ENCODE measurements at places on chromosomes 13 and 19.
A peak's percentile ranks its signal among the peaks of the same experiment; 100 is the strongest.

- no peak for DNase-seq
Measured at GRCh38 chr19:13790354-13790753, 4.9 kb upstream of the ZSWIM4 start.

- DNase-seq, result peak; percentile 56
Measured at GRCh38 chr19:9735986-9736385, 32.6 kb downstream of the ZNF846 start.

DNA sequence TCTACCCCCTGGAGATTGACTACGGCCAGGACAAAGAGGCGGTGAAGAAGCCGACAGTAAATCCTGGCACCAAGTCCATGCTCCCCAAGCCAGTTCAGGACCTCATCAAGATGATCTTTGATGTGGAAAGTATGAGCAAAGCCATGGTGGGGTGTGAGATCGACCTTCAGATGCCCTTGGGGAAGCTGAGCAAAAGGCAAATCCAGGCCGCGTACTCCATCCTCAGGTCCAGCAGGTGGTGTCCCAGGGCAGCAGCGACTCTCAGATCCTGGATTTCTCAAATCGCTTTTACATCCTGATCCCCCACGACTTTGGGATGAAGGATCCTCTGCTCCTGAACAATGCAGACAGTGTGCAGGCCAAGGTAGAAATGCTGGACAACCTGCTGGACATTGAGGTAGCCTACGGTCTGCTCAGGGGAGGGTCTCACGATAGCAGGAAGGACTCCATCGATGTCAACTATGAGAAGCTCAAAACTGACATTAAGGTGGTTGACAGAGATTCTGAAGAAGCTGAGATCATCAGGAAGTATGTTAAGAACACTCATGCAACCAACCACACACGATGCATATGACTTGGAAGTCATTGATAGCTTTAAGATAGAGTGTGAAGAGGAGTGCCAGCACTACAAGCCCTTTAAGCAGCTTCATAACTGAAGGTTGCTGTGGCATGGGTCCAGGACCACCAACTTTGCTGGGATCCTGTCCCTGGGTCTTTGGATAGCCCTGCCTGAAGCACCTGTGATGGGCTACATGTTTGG is 24.0 kb upstream of the ANKRD10 start:
- DNase-seq, result no peak

GRCh38 chr13:37652596-37652995 is 54.0 kb upstream of the POSTN start:
- DNase-seq, result no peak

GRCh38 chr19:40646743-40647254 is 43.7 kb downstream of the NUMBL start:
- no peak for DNase-seq

DNA sequence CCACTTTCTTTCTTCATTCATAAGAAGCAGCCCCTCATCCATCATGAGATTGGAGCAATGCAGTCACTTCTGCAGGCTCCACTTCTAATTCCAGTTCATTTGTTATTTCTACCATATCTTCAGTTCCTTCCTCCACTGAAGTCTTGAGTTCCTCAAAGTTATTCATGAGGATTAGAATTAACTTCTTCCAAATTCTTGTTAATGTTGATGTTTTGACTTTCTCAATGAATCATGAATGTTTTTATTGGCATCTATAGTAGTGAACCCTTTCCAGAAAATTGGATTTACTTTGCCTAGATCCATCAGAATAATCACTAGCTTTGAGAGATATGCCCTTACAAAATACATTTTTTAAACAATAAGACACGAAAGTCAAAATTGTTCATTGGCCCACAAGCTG is 2567.7 kb upstream of the PCDH20 start:
- DNase-seq, result no peak

- no peak for DNase-seq
Measured at GRCh38 chr13:33763021-33763420, 54.9 kb upstream of the RFC3 start.

GRCh38 chr19:18306888-18307260 is 16.0 kb downstream of the LSM4 start:
- DNase-seq, result no peak

DNA sequence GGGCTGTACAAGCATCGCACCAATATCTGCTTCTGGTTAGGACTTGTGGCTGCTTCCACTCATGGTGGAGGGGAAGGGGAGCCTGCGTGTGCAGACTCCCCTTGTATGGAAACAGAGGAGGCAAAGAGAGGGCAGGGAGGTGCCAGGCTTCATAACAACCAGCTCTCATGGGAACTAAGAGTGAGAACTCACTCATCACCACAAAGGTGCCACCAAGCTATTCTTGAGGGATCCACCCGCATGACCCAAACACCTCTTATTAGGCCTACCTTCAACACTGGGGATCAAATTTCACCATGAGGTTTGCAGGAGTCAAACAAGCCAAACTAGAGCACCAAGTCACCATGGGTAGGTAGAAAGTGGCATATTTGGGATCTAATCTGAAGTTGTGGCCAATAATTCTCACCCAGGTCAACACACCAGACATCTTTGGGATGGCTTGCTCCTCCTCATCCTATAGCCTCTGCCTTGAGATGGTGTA is 46.4 kb downstream of the RUBCNL start:
- DNase-seq, result no peak

- no peak for DNase-seq
Measured at GRCh38 chr19:41612483-41612882, 14.4 kb downstream of the CEACAM4 start.

GRCh38 chr13:60944016-60944415 is 471.6 kb downstream of the PCDH20 start:
- DNase-seq, result no peak

GRCh38 chr19:55636723-55637122 is 4.1 kb upstream of the ZNF580 start:
- DNase-seq, result no peak

DNA sequence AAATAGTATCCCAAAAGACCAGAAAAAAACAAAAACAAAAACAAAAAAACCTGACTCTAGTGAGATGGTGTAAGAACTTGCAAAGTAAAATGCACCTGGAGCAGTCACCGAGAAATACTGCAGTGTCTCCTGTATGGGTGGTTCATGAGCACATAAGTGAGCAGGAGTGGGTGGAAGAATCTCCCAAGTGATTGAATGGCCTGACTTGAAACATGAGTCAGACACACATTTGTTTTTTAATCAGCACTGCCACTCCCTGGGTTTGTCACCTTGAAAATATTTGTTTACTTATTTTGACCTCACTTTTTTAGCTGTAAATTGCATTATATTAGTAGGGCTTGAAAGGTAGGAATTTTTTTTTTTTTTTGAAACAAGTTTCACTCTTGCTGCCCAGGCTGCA is 2.0 kb downstream of the ZNF431 start:
- no peak for DNase-seq

DNA sequence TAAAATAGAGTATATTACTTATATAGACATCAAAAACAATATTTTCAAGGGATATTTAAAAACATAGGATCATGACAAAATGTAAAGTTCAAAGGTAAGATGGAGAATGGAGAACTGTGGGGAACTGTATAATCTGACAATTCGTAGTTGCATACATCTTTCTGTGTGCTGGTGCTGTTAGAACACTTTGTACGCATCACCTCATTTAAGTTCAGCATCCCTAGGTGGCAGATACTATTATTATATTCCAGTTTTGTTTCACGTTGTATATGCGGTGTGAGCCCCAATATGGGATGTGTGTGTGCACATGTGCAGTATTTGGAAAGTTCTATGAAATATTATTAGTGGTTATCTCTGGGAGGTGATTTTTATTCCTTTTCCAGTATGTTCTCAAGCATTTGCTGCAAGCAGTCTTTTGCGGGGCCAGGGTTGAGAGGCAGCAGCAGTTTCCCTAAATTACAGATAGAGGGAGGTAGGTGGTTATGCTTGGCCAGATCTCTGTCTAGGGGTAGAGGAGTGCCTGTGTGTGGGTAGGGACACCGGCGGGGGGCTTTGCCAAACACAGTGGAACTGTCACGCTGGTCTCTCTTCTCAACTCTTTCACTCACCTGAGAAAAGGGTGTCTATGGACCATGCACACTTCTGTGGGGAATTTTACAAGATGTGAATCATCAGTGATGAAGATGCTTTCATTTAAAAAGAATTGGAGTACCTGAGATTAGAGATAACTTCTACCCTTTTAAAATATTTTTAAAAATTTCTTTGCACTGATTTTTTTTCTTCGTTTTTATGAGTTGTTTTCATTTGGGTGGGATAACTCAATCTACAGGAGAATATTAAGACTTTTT is 55.6 kb upstream of the ALOX5AP start:
- DNase-seq, result peak; percentile 67

DNA sequence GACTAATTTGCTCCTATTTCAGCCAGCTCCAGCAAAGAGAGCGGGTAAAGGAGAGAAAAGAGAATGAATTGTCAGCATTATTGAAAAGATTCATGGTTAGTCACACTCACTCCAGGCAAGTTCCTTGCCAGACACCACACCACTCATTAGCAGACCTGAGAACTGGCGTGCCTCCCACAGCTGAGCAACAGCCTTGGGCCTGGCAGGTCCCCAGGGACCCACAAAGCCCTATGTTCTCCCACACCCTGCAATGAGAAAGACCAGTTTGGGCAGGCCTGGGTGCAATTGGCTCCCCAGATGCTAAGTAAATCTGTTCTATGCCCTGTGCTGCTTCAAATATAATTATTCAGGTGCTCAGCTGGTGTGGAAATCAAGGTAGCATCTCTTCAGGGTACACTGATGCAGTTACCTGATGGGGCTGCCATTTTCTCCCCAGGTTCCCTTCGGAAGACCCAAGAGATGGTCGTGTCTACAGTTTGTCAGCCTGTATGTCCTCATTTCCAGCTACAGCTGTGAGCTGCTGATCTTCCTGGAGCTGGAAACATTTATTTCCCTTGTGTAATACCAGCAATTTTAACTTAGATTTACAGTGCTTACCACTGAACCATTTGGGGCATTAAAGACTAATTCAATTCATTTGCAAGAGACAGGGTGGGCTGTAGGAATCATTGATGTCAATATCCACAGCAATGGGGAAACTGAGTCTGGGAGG is 405.0 kb downstream of the COG6 start:
- no peak for DNase-seq

DNA sequence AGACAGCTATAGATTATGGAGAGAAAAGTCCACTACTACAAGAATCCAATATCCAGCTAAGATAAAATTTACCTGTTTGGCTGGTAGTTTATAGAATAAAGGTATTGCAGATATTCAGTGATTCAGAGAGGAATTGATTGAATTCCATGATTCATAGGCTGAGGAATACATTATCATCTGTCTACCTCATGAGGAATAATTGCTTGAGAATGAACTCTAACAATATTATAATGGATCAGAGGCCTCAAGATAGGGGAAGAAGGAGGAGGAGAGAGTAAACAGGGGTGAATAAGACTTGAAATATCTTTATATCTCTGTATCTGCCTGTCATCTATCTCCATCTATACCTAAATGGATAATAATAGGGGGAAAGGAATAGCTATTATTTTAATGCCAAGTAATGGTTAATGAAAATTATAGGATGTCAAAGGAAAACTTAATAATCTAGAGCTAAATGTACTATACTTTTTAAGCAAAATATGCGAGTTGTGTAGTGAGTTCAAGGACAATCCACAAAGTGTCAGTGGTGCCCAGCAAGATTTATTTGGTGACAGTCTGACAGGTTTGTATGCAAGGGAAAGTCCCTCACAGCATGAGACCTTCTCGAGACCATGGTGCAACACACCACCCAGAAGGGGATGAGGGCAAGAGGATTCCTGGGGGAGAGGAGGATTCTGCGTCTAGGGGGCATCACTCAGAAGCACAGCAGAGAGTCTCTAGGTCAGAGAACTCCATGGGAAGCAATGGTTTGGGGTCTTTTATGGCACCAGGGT is 224.5 kb downstream of the GPC5 start:
- DNase-seq, result peak; percentile 7

DNA sequence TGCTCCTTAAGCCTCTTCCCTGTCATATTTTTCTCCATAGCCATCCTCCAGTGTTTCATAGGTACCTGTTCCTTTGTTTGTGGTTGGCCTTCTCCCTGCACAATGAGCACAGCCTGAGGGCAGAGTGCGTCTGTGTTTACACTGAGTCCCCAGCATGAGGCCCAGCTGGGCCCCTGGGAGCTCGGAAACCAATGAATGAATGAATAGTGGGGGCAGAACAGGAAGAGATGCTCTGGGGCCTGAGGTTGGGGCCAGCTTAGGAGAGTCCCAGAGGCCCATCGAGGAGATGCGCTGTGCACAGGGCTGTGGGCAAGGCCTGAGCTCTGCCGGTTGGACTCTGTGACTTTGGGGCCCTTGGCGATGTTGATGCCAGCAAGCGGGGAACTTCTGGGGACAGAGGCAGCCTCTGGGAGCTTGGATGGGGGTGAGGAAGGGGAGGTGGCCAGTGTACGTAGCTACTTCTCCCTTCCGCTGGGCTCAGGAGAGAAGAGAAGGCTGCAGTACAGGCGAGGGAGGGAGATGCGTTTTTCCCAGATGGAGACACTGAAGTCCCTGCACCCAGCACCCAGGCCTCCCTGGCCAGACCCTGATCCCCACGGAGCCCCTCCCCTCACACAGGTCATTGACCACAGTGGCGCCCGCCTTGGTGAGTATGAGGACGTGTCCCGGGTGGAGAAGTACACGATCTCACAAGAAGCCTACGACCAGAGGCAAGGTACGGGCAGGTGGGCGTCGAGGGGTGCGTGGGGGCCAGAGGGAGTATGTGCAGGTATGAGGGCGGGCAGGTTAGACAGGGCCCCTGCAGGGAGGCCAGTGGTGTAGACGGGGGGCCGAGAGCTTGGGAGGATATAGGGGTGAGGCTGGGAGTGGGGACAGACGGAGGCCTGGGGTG is 5.1 kb downstream of the TBCB start:
- no peak for DNase-seq

- DNase-seq, result peak; percentile 31
Measured at GRCh38 chr19:18153556-18154134, 682 bp downstream of the PIK3R2 start.

- DNase-seq, result no peak
Measured at GRCh38 chr13:110113284-110113764, 193.6 kb downstream of the COL4A1 start.

DNA sequence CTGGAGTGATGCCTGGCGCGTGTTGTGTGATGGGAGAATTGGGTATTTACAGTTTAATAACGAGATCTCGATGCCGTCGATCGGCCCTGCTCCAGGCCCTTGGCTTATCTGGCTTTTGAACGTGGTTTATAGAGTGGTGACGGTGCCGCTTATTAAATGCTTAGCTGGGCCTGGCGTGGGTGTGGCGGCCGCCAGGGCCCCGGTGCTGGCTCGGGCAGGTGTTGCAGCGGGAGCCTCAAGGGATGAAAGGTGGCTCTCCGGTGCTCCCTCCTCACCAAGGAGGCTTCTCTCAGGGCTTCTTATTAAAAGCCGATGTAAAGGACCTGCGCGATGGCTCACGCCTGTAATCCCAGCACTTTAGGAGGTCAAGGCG is 173.8 kb downstream of the KDM4B start:
- DNase-seq, result no peak
